DMS79 treated with DMSO at 0.1 percent for 48 hours (cell line): ENCODE measurements at places on chromosomes 3 and 15.

DNA sequence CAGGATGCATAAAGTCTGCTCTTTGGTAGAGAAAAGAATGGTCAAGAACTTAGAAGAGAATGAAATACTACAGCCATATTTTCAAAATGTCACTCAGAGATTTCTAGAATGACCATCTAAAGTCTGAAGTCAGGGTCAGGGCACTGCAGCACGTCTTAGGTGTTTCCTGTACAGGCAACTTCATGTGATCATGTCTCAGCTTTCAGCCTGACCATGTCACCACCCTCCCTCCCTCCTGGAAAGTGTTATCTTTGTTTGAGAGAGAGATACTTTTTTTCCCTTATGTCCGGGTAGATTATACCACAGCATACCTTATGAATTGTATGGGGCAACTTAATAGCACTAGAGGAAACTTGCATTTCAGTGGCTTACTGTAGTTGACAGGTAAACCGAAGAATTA lies 558.0 kb upstream of the TGFBR2 start:
- no peak for DNase-seq

GRCh38 chr3:43951813-43952212 lies 261.1 kb downstream of the ABHD5 start:
- no peak for DNase-seq

DNA sequence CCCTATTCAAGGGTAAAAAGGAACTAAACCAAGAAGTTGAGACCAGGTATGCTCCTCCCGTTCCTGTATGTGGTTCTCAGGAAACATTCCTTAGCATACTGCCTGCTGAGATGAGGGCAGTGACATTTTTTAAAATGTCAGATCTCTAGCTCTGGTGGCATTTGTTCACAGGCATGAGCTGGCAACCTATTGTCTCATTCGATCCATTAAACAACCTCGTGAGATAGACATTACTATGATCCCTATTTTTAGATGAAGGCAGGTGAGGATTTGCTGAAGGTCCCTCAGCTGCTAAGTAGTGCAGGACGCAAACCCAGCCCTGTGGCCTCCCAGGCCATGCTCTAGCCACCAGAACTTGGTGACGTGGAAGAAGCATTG lies 74.9 kb downstream of the SIDT1 start:
- DNase-seq = no peak

GRCh38 chr3:37953707-37954394 lies 36.7 kb upstream of the VILL start:
- DNase-seq = no peak

- no peak for DNase-seq
Observed at GRCh38 chr15:80441041-80441440, 36.9 kb downstream of the ARNT2 start.

DNA sequence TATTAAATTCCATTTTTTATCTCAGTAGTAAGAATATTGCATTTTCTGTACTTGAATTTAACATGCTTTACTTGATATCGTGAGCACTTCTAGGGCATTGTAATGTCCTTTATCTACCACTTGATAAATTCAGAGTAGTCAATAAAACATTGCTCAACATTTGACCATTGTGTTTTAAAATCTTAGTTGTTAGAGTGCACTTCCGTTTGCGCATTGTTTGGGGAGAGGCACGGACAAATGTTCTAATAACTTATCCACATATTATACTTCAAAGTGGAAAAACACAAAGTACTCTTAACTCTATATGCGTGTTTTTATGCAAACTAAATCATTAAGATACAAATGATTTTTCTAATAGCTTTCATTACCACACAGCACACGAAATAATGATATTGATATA lies 419 bp downstream of the FAM227B start:
- DNase-seq = no peak

GRCh38 chr3:141553055-141553454 lies 66.2 kb downstream of the RASA2 start:
- DNase-seq = no peak

- no peak for DNase-seq
Observed at GRCh38 chr3:87987952-87988351, 70.9 kb downstream of the CGGBP1 start.

DNA sequence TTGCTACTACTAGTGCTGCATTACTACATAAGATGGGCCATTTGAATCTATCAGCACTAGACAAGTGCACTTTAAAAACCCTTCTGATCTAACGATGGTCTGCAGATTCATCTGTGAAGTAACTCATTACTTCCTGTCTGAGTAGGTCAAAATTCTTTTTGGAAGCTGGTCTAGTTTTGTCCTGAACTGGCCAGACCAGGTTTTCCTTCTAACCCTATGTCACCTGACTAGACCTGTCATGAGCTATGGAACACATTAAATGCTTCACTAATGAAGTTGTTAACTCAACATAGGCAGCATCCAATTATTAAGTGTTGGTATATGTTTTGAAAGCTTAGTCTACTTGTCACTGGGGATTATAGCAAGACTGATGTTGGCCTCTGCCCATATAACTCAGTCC lies 10.1 kb upstream of the RBM5 start:
- DNase-seq = peak; percentile 25

DNA sequence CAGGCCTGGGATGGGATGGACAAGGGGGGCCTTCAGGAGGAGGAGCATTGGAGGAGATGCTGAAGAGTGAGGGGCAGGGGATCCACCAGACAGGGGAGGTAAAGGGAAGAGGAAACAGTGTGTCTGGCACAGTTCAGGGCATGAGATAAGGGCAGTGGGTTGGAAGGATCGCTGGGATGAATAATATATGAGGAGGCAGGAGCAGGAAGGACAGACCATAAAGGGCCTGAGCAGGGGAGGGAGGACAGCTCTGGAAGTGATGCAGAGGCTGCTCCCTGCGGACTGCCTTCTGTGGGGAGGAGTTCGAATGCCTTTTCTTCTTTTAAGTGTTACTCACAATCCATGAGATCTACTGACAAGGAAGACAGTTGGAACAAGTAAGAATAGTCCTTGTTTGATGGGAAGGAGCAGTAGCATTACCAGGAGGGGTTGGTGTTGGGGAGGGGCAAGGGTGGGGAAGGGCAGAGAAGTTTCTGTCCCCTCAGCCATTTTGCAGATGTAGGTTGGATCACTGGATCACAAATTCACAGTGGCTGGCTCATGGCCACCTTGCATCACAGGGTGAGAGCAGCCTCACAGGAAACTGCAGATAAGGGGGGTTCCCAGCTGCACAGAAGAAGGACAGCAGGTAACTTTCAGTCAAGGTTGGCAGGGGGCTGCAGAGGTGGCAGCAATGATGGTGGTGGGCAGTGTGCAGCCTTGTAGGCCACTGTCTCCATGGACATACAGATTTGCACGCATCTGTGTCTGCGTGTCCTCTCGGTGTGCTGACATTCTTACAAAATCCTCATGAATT lies 91.9 kb upstream of the SNRPN start:
- DNase-seq = no peak

DNA sequence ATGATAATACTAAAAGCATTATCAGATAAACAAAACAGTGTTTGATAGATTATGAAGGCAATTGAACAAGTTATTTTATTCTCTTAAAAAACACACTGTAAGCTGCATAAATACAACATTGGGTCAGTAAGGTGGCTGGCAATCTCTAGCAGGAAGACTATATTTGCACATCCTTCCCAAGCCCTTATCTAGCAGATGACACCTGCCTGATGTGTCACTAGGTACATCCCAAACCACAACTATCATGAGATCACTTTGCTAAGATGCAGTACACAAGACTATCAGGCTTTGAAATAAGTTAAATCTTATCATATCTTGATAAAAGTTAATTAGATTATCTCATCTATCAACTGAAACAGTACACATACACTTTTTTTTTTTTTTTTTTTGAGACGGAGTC lies 417.4 kb downstream of the MECOM start:
- DNase-seq = no peak

DNA sequence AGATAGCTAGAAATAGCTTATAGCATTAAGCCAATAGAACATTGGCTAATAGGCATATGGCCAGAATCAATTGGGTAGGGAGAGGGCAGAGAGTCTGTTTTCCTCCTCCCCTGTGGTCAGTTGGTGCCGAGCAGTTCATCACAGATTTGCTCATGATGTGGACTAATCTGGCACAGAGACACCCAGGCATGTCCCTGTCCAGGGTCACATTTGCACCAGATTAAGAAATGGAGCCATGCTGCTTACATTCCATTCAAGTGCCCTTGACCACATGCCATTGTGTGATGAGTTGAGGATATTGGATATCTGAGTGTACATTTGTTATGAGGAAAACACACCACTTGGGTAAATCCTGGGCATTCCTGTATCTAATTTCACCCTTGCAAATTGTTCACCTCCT lies 53.4 kb downstream of the USP13 start:
- DNase-seq = no peak

DNA sequence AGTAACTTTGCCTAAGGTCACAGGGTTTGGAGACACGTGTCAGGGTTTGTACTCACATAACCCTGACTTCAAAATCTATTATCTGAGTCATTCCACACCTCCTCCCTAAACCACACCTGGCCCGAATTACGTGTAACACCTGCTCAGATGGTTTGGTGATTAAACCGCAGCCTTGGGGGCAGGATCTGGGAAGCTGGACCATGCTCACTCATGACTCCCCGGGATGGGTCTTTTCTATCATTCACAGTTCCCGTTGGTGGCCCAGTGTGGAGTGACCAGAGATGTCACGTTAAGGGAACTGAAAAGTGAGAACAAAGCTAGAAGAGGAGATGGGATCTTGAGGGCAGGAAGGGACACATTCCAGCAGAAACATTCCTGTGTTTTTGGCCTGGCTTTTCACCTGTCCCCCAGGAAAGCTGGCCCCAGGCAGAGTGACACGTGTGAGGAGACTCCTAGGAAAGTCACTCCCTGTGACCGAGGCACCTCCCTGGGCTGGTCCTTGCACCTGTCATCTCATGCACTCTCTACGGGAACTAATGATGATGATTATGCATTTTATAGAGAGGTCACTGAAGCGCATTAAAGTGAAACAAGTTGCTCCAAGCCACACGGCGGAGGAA lies 75.4 kb upstream of the POMGNT2 start:
- DNase-seq = no peak

DNA sequence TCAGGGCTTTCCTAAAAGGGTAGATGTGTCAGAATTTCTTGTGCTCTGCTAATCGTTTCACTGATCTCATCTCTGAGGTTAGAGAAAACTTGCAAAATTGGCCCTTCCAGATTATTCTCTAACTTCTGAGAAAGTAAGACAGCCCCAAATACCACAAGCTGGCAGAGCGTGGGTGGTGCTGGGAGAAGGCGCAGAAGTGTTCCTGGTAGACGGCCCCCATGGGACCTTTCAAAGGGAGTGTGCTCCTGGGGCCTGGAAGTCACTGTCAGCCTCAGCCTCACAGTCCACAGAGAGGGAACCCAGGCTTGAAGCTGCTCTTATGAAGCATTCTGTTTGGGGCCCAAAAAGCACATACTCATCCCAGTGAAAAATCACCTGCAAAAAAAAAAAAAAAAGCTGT lies 86.5 kb upstream of the PFN2 start:
- DNase-seq = no peak

DNA sequence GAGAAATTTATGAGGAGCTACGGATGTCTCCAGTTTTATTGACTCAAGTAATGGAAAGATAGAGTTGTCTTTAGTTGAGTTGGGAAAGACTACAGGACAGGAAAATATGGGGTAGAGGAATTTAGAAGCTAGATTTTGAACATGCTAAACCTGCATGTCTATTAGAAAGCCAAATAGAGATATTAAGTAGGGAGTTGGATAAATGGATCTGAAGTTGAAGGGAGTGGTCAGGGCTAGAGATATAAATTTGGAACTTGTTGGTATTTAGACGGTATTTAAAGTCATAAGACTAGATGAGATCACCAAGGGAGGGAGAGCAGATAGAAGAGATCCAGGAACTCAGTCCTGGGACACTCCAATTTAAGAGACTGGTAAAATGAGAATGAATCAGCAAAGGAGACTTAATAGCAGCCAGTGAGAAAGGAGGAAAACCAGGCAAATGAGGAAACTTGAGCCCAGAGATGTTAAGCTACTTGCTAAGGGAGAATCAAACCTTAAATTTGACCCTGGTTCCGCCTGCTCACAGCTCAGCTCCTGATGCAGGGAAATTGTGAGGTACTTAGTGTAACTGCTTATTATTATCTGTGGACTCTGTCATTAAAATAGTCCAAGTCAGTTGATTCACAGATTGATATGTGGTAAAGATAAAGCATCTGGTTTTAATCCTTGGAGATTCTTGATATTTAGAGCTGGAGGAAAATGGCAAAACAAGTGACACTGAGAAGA lies 35.8 kb downstream of the ABI3BP start:
- no peak for DNase-seq

- DNase-seq = no peak
Observed at GRCh38 chr3:58234516-58234931, 3.1 kb upstream of the ABHD6 start.

DNA sequence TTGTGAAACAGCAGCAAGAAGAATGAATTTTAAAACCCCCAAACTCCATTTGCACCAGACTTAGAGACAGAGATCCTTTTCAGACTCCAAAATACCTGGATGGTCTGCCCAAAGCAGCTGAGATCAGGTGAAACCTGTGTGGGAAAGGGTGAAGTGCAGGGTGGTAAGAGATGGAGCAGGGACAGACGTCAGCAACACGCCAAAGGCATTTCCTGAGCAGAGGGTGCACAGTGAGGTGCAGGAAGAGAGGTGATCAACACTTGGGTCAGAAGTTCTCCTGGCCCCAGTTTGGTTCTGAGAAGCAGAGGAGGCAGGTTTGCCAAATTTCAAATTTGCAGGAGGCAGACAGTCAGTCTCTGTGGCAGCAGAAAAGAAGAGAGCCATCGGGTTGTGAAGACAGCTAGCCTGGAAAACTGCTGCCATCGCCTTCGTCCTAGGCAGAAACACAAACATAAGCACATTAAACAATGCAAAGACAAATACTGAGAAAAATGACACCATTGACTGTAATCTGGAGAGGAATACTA lies 9.8 kb downstream of the CCR4 start:
- DNase-seq = no peak

DNA sequence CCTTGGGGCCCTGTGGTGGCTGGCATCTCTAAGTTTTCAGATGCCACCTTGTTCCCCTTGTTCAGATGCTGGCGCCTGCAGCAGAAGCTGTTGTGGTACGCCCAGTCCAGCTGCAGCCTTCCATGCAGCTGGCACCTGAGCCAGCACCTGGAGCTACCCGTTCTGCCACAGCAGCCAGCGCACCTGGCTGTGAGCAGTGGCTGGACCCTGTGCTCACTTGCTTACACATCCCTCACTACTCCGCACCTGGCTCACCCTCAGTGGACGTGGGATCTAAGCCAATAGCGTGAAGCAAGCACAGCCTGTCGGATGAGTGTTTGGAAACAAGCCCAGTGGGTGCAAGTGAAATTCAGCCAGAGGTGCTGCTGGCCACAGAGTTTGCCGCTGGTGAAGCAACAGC lies 607.5 kb upstream of the BCHE start:
- DNase-seq = no peak

- no peak for DNase-seq
Observed at GRCh38 chr3:25455441-25456132, 27.5 kb downstream of the RARB start.

- no peak for DNase-seq
Observed at GRCh38 chr3:122496508-122496907, 18.2 kb downstream of the KPNA1 start.

DNA sequence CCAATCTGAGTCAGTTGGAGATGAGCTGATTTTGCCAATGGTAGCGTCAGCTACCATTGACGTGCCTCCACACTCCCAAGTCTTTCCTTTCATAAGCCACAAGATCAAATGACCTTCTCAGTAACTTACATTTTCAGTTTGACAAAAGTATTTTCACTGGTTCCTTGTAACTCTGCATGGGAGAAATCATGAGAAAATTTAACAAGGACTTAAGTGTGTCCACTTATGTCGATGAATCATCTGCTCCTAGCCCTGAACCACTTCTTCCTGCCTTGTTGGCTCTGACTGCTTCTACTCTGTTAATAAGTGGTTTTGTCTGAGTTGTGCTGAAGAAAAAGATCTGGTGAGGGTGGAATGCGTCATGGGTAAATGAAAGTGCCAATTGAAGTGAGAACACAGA lies 101.2 kb downstream of the NFKBIZ start:
- DNase-seq = peak; percentile 99
